Fibroblast of gingiva (primary cell): ENCODE measurements at places on chromosomes 5 and 9.

DNA sequence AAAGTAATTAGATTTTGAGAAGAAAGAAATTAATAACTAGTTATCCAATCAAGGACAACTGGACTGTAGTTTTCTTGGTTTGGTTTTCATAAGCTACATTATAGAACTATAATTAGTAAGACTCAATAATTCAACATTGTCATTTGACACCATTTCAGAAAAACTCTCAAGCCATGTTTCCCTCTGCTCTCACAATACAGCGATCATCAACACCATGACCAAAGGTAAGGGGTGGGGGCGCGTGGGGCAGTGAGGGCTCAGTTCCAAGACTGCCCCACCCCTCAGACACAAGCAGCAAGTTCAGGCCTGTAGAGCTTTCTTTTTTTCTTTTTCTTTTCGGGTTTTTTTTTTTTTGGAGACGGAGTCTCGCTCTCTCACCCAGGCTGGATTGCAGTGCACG, 6.4 kb downstream of the CMBL start:
- no peak for DNase-seq

DNA sequence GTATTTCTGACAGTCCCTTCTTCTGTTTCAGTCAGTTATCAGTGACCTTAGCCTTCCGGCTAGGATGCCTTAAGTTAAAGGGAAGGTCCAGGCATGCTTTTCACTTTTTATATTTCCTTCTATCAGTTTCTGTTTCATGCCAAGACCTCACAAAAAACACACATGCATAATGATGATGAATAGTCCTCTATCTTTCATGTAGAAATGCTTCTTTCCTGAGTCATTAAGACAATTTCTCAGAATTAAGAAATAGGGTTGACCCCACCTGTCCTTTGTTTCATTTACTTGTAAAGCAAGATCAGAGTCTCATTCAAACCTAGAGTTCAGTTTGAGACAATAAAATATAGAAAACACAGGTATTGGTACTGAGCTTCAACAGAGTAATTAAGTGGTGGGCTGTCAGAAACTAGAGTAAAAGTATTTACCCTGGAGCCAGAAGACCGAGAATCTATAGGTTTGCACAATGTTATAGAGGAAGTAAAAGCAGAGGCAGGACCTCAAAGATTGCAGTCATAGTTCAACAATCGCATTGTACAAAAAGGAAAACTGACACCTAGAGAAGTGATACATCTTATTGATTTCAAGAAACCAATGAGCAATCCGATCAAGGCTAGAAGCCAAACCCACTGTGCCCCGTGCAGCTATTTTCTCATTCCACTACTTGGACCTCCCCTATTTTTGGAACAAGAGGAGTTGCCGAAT, 118.7 kb upstream of the PUM3 start:
- no peak for DNase-seq

DNA sequence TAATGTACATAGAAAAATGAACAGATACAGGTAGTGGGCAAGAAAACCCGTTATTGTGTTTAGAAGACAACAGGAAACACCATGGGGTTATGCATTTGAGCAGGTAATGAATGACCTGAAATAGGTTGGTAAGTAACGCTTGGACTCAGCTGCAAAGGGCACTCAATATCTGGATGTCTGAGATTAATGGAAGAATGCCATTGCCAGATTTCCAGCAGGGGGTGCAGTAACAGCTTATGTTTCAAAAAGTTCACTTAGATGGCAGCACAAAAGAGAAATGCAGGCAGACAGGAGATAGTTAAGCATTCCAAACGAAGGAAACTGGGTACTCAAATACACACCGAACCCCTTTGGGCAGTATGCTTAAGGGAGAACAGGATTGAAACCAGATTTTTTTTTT, 285.5 kb upstream of the VLDLR start:
- DNase-seq: no peak

GRCh38 chr9:136695955-136696354, 8.7 kb upstream of the AGPAT2 start:
- DNase-seq: no peak

- DNase-seq: peak; percentile 52
Observed at GRCh38 chr5:107670932-107671741, at the start of gene EFNA5. TSS of gene EFNA5 (minus strand) at chr5:107670937.

DNA sequence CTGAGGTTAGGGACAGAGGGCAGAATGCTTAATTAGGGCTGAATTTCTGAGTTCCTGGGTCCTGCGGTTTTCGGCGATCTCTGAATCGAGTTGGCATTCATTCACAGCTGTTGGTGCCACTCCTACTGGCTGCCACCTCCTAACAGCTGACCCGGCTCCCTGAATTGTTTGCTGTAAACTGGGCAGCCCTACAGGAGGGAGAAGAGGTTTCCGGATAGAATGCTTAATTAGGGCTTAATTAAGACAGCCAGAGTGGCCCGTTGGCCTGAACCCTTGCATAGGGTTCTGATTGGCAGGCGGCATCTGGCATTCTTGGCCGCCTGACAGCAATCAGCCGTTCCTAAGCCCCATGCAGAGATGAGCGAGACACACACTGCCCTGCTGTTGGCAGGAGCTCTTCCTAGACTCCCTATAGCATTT, 25.7 kb downstream of the FRMPD1 start:
- DNase-seq: peak; percentile 49

- DNase-seq: no peak
Observed at GRCh38 chr5:36664766-36665165, 58.4 kb downstream of the SLC1A3 start.

DNA sequence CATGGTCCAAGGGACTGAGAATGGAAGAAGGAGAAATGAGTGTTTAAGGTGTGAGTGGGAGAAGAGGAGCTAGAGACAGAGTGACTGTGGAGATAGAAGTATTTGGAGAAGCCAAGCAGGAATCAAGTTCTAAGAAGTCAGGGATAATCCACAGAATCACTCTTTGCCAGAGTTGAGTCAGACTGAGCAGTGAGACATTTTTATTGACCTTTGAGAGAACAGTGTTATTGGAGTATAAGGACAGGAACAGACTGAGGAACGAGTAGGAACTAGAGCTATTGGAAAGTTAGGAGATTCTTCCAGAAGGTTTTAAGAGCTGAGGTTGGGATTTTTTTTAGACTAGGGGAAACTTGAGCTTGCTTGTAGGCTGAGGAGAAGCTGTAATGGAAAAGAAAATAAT, 37.2 kb downstream of the RCL1 start:
- no peak for DNase-seq

GRCh38 chr5:148729182-148729581, 74.9 kb upstream of the HTR4 start:
- no peak for DNase-seq

GRCh38 chr5:115858396-115858795, 16.7 kb downstream of the AP3S1 start:
- DNase-seq: no peak

- no peak for DNase-seq
Observed at GRCh38 chr9:95215336-95215898, 102.1 kb downstream of the FANCC start.

DNA sequence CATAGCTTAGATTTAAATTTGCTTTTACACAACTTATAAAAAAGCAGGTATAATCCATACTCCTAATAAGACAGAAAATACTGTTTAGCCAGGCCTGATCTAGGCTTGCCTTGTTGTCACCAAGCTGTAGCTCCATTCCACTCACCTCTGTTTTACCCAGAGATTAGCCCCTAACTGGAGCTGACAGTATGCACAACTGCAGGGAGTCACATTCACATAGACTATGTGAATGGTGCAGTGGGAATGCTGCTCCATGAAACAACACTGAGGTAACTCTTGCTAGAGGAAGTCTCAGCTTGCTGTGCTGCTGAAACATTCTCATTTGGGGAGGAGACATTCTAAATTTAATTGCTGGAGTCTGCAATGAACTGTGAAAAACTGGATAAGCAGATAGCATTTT, 209.1 kb downstream of the TMEM232 start:
- DNase-seq: no peak
